ENCODE measurements at places on chromosomes 11 and 22.

GRCh38 chr22:30874431-30875370 is 93.9 kb downstream of the MORC2 start:
- no peak for DNase-seq

DNA sequence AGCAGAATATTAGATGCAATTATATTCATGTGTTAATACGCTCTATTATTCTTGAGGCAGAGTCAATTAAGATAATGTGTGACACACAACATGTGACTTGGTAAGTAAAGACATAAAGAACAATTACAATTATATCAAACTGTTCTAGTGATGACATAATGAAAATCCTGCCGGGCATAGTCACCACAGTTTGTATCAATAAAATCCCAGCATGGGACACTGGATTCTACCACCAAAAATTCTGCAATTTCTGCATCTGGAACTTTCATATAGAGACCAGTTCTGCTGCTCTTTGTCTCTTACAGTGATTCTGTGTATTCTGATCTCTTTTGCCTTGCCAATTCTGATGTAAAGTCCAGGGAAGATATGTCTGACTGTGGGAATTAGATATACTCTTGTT is 495.6 kb upstream of the LRRC4C start:
- no peak for DNase-seq

DNA sequence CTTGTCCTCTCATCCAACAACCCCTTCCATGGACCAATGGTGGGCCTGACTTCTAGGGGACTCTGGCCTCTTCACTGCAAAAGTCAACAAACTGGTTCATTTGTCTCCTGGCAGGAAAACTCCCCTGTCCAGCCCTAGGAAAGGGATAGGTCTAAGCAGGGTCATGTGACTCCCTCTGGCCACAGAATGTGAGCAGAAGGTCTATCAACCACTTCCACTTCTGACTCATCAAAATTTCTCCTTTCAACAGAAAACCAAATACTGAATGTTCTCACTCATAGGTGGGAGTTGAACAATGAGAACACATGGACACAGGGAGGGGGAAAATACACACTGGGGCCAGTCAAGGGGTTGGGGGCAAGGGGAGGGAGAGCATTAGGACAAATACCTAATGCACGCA is 1.3 kb upstream of the ISX start:
- DNase-seq = no peak

DNA sequence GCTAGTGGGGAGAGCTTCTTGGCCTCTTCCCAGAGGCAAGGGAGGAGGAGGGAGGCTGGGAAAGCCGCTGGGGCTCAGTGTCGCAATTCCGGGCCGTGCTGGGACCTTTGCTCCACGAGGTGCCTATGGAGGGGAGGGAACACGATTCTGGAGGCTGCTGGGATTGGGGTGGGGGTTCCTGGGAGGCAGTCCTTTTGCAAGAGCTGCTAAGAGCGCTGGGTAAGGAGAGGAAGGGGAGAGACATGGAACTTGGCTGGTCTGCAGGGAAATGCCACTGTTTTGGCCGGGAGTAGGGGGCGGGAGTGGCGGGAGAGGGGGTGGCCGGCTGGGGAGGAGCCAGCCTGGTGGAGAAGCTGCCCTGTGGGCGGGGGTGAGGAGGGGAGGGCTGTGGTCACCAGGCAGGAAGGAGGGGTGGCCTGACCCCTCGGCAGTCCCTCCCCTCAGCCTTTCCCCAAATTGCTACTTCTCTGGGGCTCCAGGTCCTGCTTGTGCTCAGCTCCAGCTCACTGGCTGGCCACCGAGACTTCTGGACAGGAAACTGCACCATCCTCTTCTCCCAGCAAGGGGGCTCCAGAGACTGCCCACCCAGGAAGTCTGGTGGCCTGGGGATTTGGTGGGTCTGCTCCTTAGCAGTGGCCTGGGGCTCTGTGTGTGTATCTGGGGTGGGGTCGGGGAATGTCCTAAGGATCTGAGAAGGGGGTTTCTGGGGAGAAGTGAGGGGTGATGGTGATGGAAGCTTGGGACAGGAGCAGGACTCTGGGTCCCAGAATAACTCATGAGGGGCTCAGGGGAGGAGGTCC is at the start of gene NR1H3:
TSS of gene NR1H3 (plus strand) at position 480 of the 800 bp plus-strand sequence. CDS start 1,221 bp downstream, outside the sequence.
- DNase-seq = no peak

DNA sequence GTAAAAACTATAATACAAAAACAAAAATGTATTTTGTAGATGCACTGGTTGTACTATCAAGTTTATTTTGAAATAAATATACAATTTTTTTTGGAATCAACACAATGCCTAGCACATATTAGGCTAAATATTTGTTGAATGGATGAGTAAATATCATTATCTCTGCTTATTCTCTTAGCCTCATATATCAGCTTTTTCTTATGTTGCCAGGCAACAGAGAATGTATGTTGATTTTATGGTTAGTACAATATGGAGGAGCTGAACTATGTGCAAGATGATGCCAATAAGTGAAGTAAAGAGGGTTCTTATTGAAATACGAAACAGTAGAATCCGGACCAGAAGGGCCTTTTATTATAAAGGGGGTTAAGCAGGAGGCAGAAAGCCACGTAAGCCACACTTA is 94.9 kb downstream of the FAR1 start:
- no peak for DNase-seq

DNA sequence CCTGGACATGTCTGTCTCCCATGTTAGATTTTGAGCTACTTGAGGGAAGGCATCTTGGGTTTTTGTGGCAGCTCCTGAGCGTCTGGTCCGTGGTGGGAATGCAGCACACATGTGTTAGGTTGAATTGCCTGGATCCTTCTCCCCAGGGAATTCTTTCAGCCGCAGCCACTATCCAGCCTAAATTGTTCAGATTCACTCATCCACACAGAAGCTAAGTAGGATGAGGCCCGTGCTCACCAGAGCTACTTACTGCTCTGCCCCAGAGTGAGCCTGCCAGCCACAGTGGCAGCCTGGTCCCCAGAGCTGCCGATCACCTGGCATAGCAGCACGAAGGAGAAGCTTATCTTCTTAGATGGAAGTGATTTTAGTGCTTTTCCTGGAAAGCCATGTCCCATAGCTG is 34.4 kb upstream of the SORL1-AS1 start:
- no peak for DNase-seq

DNA sequence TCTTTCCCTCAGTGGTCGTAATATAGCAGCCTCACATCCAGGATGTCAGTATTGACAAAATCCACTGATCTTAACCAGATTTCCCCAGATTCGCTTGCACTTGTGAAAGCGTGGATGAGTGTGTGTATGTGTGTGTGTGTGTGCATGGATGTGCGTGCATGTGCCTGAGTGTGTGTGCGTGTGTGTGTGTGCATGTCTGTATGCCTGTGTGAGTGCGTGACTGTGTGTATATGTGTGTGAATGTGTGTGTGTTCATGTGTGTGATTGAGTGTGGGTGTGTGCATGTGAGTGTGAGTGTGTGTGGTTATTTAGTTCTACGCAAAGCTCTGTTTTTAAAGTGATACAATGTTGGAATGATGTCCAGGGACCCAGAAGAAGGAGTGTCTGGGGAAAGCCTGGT is 723.2 kb downstream of the BRD1 start:
- DNase-seq = no peak
